NCI-H1694 (cell line): ENCODE measurements at places on chromosomes 6 and 20.

DNA sequence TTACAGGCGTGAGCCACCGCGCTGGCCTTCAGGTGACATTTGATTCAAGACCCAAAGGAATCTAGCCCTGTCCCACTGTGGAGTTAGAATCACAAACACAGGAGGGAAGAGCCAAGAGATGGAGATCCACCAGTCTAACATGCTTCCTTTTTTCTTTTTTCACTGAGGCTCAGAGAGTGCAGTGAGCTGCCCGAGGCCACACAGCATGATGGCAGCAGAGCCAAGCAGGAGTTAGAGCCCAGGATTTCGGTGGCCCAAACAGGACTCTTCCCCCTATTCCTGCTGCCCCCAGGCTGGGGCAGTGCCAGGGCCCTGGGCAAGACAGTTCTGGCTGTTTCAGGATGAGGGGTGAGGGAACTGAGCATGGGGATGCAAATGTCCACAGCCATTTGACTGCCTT, 8.1 kb upstream of the SPDEF start:
- no peak for DNase-seq

DNA sequence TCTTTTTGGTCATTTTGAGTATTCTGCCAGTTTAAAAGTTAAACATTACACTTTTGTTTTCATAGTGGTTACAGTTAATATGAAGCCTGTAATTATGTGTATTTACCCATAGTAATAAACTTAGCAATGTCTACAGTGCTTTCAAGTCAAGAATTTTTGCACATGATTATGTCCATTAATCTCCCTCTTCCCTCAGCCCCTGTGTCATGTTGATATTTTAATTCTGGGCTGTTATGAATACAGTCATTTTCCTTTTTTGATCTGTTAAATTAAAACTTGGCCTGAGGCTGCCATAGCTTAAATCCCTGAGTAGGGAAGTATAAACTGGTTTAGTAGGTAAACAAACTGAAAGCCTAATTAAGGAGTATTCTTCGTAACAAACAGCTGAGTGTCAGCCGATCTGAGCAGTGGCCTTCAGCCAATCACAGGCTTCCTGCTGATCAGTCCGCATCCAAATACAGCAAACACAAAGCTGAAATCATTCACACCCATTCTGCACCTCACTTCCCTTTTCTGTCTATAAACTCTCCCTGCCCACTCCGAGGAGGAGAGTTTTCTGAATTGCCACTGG, 9.5 kb upstream of the SFT2D1 start:
- no peak for DNase-seq

DNA sequence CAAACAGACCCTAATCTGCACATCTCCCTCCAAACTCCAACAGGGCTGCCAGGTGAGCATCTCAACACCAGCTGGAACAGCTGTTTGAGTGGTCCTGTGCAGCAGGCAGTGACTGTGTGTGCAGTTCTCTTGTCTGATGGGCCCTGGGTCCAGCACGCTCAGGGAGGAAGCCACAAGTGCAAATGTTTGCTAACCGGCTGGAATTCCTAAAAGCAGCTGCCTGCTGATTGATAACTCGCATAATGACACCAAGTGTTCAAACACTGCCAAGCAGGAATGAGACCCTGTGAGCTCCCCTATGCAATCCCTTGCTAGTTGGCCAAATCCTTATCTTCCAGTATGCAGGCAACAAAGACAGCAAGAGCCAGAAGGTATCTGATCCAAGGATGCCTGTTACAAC, 650.6 kb downstream of the CBLN4 start:
- DNase-seq, result no peak

DNA sequence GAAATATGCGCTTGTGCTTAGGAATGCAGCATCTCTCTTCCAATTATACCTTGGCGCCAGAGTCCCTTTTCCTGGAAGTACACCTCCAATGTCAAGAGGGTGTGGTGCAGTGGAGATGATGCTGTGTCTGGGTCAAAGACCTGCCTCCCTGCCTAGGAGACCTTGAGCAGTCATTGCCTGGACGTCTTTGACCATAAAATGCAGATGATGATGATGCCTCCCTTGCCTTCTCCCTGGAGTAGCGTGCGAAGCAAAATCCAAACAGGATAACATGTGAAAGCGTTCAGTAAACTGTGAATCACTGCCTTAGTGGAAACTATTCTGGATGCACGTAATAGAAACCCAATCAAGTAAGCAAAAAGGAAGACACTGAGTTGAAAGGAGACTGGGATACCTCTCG, 97.4 kb upstream of the ARMC2 start:
- DNase-seq, result no peak

DNA sequence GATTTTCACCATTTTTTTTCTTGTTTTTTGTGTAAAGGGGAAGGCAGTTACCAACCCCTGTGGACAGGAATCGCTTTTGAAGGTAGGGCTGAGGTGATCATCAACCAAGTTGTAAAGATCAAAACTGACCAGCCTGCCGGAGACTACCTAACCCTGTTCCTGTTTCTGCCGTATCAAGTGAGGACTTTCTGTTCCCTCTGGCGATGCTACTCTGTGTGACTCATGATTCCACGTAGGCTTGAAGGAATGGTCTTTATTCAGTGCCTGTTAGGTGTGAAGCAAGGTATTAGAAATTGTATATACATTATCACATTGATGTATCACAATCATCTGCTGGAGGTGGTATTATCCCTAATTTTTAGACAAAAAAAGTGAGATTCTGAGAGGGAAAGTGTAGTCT, 161.3 kb downstream of the SOX4 start:
- DNase-seq, result no peak

DNA sequence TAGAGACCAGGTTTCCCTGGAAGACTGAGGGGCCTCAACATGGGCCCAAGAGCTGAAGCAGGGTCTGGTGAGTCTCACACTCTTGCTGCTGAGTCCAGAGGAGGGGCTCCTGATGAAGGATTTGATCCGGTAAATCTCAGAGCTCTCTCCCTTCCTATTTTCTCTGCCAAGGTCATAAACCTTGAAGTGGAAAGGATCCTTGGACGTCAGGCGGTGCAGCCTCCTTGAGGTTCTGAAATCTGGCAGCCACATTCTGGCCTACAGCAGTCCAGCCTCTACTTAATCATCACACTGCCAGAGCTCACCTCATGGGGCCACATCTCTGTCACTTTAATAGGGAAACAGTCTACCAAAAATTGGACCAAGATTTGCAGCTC, 24.0 kb downstream of the ACSS1 start:
- DNase-seq, result no peak

DNA sequence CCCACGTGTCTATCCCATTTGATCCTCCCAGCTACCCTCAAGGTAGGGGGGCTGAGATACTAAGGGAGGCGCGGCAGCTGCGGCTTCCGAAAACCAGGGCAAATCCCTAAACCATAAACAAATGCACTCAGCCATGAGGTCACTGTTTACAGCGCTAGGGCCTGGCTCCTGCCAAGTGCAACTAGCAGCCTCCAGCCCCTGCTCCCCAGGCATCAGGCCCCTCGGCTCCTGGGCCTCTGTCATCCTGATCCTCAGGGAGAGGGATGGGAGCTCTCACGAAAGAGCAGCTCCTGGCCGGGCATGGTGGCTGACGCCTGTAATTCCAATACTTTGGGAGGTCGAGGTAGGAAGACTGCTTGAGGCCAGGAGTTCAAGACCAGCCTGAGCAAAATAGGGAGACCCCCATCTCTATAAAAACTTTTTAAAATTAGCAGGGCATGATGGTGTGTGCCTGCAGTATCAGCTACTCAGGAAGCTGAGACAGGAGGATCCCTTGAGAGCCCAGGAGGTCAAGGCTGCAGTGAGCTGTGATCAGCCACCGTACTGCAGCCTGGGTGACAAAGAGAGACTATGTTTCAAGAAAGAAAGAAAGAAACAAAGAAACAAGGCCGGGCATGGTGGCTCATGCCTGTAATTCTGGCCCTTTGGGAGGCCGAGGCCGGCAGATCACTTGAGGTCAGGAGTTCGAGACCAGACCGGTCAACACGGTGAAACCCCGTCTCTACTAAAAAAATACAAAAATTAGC, 42.5 kb upstream of the TLDC2 start:
- peak; percentile 8 for DNase-seq

- DNase-seq, result no peak
These were observed 96.3 kb downstream of the EYS start for GRCh38 chr6:65610746-65611145.

- no peak for DNase-seq
These were observed 574.9 kb upstream of the CHD6 start for GRCh38 chr20:42193119-42193518.

DNA sequence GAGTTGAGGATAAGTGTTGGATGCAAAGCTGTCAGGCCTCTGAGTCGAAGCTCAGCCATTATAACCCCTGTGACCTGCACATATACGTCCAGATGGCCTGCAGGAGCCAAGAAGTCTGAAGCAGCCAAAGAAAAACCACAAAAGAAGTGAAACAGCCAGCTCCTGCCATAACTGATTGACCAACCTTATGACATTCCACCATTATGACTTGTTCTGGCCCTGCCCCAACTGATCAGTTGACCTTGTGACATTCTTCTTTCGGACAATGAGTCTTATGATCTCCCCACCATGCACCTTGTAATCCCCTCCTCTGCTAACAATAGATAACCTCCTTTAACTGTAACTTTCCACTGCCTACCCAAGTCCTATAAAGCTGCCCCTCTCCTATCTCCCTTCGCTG, 133.7 kb upstream of the AGPAT4 start:
- DNase-seq, result no peak

DNA sequence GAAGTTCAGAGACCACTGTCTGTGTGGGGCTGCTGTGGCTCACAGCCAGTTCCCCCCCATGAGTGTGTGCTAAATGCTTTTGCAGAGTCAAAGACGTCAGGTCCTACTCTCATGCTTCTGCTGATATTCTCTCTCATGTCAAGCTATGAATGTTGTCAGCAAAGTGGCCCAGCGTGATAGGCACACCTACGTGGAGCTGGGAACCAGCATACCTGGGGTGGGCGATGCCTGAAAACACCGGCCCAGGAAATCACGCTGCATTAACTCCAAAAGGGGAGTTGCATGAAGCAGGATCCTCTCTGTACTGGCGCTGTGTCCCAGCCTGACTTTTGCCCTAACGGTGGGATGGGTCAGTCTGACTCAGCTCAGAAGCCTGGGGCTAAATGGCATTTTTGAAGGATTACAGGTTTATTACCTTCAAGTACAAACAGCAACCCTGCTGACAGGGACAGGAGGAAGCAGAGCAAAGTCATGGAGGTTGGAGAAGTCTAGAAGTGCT, 9.0 kb upstream of the MRPS10 start:
- DNase-seq, result no peak

DNA sequence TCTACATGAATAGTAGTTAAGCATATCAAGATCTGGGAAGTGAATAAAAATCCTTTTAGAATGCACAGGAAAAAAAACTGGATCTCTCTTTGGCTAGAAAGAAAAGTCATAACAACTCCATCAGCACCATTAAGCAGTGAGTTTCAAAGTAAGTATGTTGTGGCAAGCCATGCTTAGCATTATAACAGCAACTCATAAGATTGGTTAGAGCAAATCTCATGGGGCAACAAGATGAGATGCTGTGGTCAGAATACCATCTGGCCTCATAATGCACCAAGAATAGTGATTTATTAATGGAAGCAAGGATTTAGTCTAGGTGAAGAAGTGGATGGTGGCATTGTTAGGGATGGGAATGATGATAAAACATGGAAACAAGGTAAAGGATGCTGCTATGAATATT, 159.4 kb downstream of the PHF3 start:
- no peak for DNase-seq

DNA sequence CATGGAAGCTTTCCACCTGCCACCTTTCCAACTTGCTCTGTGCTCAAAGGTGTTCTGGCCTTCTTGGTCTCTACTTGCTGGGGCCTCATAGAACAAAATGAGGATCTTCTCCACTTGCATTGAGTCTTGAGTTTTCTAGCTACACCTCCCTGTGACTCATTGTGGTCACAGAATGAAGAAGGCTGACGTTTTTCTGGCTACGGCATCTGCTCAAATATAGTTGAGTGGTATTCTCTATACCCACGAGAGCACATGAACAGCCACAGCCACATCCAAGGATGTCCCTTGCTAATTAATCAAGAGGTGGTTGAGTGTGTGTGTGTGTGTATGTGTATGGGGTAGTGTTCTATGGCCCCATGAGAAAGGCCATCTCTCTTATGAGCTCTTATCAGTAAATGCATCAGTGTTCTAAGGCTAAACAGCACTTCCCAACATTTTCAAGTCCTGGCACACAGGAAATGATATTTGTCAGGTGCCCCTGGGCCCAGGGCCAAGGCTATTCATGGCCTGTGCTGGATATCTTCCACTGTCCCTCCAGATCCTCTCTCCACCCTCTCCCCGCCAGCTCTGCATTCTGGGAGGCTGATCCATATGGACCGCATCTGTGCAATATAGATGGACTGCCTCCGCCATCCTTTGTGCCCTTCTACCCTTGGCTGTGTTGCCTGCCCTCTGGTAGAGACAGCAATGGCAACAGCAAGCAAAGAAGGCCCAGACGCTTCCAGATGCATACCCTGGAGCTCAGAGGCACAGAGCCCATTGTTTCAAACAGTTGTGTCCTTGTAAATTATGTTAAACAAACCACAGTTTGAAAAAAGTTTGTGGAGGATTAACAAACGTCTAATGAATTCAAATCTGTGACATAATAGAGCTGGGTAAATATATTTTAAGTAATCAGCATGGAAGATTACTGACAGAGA, 150.2 kb downstream of the LRFN2 start:
- no peak for DNase-seq

GRCh38 chr20:32535953-32536823, 48.9 kb downstream of the NOL4L start:
- DNase-seq, result peak; percentile 81

DNA sequence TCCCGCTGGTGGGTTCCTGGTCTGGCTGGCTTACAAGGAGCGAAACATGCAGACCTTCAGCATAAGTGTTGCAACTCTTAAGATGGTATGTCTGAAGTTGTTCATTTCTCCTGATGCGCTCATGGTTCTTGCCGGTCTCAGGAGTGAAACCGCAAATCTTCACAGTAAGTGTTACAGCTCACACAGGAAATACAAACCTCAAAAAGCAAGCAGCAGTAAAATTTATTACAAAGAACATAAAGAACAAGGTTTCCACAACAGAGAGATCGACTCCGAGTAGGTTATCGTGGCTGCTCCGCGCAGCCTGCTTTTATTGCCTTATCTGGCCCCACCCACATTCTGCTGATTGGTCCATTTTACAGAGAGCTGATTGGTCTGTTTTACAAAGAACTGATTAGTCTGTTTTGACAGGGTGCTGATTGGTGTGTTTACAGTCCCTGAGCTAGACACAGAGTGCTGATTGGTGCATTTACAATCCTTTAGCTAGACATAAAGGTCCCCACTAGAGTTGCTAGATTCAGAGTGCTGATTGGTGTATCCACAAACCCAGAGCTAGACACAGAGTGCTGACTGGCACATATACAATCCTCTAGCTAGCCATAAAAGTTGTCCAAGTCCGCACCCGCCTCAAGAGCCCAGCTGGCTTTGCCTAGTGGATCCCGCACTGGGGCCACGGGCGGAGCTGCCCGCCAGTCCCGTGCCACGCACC, 39.2 kb downstream of the TRIM27 start:
- no peak for DNase-seq

DNA sequence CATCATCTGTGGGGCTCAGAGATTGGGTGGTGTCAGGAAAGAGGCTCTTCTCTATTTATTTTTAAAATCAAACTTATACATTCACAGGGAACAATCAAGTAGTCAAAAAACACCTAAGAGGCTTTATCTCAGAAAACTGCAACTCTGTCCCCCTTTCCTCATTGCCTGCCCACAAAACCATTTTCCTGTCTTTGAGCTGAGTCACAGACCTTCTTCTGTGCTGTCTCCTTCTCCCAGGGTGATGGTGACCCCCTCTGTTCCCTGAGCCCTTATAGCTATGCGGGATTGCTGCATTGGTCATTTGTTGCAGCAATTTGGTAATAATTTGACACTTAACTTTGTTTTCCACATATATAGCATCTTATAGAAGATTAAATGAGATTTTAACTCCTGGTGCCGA, 195.2 kb upstream of the PROKR2 start:
- DNase-seq, result no peak

GRCh38 chr20:38085026-38085425, 51.5 kb downstream of the RPRD1B start:
- no peak for DNase-seq
